ENCODE measurements at places on chromosomes 2 and 18.

GRCh38 chr2:52881606-52882005, 886.0 kb upstream of the CHAC2 start:
- DNase-seq, result no peak

GRCh38 chr2:54899576-54900200, 150.6 kb downstream of the RTN4 start:
- no peak for DNase-seq

DNA sequence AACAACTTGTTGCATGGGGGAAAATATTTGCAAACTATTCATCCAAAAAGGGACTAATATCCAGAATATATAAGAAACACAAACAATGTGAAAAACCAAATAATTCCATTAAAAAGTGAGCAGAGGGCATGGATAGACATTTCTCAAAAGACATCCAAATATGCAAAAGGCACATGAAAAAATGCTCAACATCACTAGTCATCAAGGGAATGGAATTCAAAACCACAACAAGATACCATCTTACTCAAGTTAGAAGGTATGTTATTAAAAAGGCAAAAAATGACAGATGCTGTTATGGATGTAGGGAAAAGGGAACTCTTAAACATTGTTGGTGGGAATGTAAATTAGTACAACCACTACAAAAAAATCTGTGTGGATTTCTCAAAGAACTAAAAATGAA, 396.5 kb downstream of the CCDC85A start:
- DNase-seq, result no peak

GRCh38 chr2:52904355-52904891, 863.2 kb upstream of the CHAC2 start:
- no peak for DNase-seq

GRCh38 chr2:186925514-186925913, 76.5 kb upstream of the ZSWIM2 start:
- no peak for DNase-seq

DNA sequence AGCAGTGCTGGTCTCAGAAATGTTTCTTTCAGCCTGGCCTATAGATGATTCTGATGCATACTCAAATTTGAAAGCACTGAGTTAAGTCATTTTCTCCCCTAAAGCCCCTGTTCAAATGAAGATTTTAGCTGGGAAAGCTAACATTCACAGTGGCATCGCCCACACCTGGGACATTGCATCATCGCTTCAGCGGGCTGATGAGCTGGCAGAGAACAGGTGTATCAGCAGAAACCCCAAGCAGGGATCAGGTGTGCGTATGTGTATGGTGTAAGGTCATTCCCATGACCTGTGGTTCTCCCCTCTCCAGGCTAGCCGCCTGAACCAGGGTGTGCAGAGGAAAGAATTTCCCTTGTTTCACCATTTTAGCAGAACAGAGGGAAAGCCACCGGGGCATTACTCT, 56.3 kb downstream of the EPAS1 start:
- DNase-seq, result no peak

DNA sequence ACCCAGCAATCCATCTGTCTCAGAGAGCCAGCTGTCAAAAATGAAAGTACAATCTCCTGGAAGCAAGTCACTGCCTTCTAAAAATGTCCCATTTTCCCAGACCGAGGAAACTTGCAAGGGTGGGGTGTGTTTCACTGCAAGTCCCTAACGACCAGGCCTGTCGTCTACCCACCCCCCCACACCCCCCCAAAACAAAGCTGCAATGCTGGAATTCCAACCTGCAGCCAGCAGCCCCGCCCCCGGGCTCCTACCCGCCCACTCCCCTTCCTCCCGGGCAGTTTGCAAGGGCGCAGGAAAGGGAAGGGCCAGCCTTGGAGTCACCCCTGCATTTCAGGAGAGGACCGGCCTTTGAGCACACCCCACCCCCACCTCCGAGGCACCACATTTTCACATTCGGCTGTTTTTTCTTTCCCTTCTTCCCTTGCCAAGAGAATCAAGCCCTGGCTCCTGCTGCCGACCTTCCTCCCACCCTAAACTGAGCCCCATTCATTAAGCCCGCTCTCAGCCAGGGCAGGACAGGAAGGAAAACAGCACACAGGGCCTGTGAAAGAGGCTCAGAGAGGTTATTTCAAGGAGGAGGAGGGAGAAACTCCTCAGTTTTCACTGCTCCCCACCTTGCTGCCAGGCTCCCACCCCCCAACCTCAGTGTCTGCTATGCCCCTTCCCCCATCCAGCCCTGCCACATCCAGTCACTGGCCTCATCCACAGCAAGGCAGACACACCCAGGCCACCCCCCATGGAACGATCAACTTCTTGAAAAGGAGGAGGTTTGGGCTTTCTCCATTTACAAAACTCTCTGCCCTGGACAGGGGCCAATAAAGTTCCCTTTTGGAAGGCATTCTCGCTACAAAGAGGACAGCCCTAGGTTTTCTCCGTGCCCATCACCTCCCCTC, 11.3 kb downstream of the SMAD7 start:
- no peak for DNase-seq

- no peak for DNase-seq
These were observed 58.4 kb upstream of the UNC80 start for GRCh38 chr2:209713219-209713618.

- DNase-seq, result no peak
These were observed 3.2 kb downstream of the TANK start for GRCh38 chr2:161163440-161163839.

DNA sequence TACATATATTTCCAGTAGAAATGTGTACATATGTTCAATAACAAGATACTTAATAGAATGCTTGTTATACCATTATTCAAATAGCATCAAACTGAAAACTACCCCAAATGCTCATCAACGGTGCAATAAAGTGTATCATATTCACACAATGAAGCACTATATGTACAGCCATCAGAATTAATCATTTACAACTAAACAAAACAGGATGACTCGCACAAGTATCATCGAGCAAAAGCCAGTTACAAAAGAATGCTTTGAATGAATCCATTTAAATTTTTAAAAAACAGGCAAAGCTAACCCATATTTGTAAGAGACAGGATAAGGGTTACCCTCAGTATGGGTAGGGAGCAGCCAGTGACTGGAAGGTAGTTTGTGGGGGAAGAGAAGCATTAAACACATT, 132.8 kb upstream of the PDE1A start:
- no peak for DNase-seq

DNA sequence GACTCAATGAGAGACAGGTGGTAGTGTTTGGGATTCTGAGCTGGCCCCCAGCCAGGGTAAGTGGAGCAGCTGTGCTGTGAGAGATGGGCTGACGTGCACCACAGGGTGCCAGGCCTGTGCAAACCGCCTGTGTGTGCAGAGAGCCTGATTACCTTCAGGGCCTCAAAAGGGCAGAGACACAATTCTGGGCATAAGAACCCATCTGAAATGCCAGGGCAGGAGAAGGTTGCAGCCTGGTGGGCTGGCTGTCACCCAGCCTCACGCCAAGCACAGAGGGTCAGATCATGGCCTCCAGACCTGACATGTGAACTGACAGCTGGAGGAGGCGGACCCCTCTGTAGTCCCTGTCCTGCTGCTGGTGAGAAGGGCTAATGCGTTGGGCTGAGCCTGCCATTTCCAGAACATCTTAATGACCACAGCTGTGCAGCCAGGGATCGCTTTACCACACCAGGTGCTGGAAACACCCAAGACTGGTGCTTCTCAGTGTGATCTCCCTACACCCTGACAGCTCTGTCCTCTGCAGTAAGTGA, 100.9 kb downstream of the ARL4C start:
- no peak for DNase-seq

DNA sequence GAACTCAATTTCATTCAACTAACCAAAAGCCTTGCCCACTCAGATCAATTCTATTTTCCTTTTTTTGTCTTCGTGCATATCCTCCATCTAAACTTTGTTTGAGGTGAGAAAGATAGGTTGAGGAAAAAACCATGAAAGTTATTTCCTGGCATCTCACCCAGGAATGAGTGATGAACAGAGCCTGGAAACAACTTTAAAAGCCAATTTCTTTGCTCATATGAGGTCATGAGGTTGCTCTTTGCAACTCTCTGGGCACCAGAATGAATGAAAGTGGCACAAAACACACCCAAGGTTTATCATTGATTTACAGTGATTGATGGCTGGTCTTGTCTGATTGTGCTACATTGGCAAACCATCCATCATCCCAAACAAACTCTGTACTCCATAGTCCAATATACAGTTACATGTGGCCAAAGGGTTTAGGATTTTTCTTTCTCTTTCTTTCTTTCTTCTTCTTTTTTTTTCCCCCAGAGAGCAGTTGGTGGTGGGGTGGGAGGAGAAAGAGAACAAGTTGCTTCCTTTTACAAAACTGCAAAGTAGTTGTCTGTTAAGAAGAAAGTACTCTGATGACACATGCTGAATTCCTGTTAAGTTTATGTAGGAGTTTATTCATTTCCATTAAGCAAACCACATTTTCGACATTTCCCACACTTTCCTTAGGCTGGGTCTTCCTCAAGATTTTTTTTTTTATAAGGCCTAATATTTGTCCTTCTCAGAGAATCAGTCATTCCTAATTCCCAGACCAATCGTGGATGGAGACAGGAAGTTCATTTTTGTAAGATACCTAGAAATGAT, 575.9 kb upstream of the ZEB2 start:
- no peak for DNase-seq

DNA sequence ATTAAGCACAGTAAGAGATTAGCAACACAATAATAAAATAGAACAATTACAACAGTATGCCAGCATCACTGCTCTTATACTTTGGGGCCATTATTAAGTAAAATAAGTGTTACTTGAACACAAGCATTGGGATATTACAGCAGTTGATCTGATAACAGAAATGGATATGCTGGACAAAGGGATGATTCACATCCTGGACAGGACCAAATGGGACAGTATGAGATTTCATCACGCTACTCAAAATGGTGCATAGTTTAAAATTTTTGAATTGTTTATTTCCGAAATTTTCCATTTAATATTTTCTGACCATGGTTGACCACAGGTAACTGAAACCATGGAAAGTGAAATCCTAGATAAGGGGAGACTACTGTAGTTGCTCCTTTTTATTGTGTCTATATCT, 138.2 kb downstream of the UBR3 start:
- DNase-seq, result no peak

DNA sequence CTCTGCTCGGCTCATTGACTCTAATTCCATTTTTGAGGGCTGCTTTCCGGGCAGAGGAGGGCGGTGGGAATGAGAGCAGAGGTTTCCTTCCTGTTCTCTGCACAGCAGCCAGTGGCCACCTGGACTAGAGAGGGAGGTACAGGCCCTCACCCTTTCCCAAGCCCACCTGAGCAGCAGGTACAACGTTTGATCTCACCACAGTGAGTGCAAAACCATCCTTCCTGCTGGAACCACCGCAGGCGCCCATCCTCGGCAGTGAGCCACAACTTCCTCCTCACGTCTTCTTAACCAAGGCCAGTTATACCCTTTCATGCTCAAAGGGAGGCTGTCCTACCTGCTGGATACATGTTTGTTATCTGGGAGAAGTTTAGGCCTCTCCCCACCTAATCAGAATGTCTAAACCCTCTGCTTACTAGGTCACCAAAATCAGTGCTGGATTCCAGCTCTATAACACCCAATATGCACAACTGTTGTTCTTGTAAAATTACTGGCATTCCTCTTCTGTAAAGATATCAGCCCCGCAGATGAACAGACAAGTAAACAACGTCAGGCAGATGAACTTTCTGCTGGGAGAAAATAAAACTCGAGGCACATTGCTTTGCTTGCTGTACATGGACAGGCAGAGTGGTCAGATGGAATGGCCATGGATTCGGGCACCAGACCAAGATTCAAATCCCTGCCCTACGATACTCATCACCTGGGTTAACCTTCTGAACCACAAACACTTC, 191.4 kb downstream of the SH3RF3 start:
- DNase-seq, result no peak

GRCh38 chr2:116141891-116142474, 1672.5 kb upstream of the DDX18 start:
- no peak for DNase-seq

DNA sequence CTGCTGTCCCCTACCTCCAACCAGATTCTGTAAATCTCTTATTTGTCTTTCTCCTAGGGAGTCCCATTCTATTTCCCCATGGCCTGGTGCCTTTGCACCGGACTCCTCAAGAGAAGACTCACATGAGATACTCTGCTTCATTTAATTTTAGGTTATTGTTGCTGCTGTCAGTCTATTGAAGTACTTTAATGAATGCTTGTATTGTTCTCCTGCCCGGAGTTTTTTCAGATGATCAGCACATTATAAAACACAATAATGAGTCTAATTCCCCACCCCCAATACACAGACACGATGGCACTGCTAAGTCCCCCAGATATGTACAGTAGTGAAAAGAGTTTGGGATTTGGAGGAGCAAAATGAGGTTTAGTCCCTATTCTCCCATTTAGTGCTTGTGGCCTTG, 58.9 kb downstream of the HAUS1 start:
- no peak for DNase-seq

DNA sequence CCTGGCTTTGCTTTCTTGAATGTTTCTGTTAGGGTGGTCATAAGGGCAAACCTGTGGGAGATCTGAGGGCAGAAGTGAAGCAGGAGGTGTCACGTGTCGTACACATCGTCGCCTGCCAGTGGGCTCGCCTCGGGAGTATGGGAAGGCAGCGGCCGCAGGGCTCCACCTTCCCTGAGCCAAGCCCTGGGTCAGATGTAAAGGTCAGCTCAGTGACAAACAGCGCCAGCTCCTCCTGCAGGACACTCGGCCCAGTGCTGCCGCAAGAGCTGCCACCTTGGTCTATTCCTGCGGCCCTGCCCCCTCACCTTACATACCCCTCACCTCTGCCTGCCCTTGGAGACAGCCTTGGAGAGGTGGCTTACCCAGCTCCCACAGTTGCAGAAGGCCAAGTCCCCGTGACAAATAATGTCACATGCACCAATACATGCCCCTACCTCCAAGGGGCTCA, 64.2 kb downstream of the PSMG2 start:
- peak; percentile 42 for DNase-seq

GRCh38 chr2:112048887-112049286, 6.2 kb upstream of the TMEM87B start:
- DNase-seq, result no peak

GRCh38 chr2:119489232-119489952, 34.9 kb downstream of the SCTR start:
- DNase-seq, result no peak

DNA sequence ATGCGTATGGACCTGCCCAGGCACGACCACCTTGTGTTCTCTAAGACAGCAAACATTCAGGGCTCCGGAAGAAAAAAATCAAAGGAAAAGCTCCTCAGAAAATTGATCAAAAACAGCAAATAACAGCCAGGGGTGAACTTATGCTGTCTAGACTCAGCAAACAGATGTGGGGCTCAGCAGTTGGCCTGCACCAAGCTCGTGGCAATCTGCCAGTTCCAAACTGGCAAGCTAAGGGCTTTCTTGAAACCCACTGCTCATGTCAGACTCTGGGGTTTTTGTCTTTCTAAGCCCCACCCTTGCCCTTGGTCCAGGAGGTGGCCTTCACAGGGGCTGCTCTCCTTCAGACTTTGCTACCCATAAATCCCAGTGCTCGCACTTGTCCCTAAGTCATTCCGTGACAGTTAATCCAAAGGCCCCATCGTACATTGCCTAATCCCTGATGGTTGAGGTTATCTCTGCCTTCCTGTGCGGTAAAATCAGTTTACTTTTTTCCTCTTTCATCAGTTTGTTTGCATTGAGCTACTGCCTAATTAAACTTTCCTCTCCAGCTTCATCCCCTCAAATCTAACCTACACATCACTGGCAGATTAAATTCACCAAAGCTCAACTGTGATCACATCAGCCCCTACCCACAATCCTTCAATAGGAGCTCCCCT, 408.0 kb downstream of the LRATD1 start:
- no peak for DNase-seq

All from liver (tissue), 10 donors.